ENCODE measurements at places on chromosomes 5 and 9.

DNA sequence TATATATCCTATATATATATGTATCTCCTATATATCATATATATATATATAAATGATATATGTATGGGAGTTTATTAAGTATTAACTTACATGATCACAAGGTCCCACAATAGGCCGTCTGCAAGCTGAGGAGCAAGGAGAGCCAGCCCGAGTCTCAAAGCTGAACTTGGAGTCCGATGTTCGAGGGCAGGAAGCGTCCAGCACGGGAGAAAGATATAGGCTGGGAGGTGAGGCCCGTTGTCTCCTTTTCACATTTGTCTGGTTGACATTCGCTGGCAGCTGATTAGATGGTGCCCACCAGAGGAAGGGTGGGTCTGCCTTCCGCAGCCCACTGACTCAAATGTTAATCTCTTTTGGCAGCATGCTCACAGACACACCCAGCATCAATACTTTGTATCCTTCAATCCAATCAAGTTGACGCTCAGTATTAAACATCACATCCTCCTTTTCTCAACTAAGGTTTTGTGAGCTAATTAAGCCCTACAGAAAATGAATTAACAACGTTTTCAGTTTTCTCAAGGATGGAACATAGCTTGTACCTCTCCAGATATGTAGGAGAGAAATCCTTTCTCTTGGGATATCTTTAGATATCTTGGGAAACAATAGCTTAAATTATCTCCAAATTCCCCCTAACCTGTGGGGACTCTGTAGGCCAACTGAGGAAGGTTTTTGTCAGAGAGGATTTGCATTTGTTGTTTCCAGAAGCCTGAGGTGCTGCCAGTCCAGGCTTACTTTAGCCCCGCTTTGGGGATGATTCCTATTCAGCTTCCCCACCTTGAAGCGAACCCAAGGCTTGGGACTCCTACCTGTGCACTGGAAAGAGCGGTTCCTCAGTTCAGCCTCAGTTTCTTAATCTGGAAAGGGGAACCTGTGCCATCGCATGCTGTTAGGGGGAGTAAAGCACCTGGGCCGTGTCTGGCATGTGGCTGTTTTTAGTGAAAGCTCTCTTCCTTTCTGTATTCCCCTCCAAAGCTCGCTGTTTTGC, 163.2 kb downstream of the CACNA1B start:
- no peak for DNase-seq

GRCh38 chr5:129094924-129095899, 663 bp downstream of the ISOC1 start:
- DNase-seq = no peak

DNA sequence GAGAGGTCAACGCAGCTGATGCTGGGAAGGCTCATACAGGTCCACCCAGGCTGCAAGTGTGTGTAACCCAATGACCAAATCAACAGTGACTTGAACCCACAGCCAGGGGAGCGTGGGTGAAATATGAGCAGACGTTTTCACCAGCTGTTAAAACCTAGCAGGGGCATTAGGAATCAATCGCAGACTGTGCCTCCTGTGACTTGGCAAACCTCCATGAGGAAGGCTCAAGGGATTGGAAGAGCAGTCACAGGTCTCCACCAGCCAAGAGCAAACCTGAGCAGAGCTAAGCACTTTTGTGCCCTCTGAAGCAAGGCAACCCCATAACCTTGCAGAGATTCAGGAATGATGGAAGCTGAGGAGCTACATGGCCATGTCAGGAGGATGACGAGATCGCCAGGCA, 25.5 kb downstream of the INSYN2B start:
- DNase-seq = no peak

- DNase-seq = no peak
Measured at GRCh38 chr9:92654481-92655301, 15.2 kb downstream of the IPPK start.

- no peak for DNase-seq
Measured at GRCh38 chr9:111301195-111301594, 28.8 kb downstream of the OR2K2 start.

GRCh38 chr5:35644543-35644942, 26.9 kb downstream of the SPEF2 start:
- no peak for DNase-seq

DNA sequence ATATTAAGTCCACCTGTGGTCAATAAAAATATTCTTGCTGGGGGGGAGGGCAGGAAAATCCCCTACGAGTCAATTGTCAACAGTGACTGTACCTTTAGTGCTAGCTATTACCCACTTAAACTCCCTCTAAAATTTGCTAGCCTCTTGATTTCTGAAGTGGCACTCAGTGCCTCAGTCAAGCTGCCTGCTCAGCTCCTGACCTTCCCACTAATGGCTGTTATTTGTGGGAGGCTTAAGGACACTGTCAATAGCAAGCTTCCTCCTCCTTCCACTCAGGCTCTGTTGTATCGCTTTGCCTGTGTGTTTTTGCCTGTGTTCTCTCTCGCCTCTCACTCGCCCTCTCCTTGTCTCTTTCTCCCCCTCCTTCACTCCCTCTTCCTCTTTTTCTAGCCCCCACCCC, 140.8 kb downstream of the BNC2 start:
- DNase-seq = no peak

GRCh38 chr9:86500031-86500430, 145.8 kb upstream of the TUT7 start:
- no peak for DNase-seq

- no peak for DNase-seq
Measured at GRCh38 chr5:139417214-139417613, 13.3 kb upstream of the SPATA24 start.

DNA sequence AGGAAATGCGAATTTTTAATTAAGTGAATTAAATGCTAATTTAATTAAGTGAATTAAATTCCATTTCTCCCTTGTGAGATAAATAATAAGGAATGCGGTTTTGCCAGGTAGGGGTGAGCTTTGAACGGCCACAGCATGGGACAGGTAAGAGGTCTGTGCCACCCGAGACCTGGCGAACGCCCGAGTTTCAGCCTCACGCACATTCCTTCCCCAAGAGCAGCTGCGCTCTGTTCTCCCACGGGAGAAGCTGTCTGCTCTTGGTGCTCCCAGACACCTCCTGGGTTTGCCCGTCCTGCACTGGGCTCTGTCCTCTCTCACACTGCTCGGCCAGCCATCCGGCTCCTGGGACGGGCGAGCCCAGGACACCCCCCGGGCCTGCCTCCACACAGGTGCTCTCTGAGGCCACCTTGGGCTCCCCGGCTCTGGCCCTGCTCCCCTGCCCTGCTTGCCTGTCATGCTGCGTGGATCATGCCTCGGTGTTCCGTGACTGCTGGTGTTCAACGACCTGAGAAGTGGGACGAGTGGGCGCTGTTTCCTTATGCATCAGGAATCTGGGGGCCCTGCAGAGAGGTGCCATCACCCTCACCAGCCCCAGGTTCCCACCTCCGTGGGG, 13.7 kb upstream of the CAMSAP1 start:
- no peak for DNase-seq

- DNase-seq = no peak
Measured at GRCh38 chr5:161600156-161600555, 53.6 kb upstream of the GABRB2 start.

DNA sequence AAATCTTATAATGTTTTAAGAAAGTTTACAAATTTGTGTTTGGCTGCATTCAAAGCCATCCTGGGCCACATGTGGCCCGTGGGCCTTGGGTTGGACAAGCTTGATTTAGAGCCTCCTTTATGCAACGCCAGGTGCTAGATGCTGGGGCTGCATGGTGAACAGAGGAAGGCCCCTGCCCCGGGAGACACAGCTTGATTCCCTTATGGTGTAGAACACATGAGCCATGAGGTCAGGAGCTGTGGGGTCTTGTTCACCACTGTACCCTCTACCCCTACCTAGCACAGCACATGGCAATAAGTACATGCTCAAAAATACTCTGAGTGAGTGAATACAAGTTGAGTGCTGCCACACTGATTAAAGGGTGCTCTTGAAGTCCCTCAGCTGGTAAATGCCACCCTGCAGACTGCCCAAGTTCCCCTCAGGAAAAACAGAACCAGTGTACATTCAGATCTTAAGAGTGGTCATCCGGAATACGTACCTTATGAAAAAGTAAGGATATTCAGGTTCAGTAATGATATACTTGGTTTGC, 71.9 kb downstream of the ARRDC3 start:
- no peak for DNase-seq

- no peak for DNase-seq
Measured at GRCh38 chr5:168413062-168413461, 73.2 kb upstream of the RARS1 start.

- DNase-seq = no peak
Measured at GRCh38 chr9:19085295-19085694, 17.4 kb downstream of the HAUS6 start.

DNA sequence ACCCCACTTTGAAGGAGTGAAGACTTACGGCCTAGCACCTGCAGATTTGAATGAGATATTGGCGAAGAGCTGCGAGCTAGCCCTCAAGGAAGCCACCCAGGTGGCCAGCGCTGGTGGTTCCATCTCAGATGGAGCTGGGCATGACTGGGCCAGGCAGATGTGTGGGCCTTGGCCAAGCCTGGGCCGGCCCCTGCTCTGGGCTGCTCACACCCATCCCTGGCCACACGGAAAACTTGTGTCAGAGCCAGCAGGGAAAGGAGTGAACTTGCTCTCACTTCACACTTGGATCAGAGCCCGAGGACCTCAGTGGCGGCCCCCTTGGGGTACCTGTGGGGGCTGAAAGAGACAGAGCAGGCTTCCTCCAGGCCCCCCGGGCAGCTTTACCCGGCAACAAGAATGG, 44.2 kb downstream of the ROPN1L start:
- DNase-seq = no peak

DNA sequence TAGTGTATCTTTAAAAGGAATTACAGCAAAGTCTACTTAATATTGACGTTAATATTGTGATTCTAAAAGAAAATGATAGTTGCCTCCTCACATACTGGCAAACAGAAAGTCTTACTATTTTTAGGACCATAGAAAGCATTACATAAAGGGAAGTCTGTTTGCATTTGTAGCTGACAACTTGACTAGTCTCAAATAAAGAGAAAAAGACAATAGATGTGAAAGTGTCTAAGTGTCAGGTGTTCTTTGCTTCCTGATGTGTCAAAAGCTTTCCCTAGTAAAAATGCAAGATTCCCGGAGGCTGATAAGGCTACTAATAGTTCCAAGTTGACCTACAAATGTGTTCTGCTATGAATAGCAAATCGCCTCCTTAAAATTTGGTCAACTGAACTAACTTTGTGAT, 259.7 kb downstream of the CDH10 start:
- no peak for DNase-seq

Measured in HS-27A (cell line).